Liver (tissue), 10 donors: ENCODE measurements at places on chromosomes 1 and 21. TPM values are rescaled to one million over a fixed set of nuclear protein-coding genes. Genes with fewer than 3 reads are reported as not detected.

The PGBD5 gene
- polyA plus RNA-seq: 5.4 TPM

The CFAP107 gene
- polyA plus RNA-seq: not detected

The NPPB gene
- not detected for polyA plus RNA-seq

The MAP3K7CL gene
- 1.4 TPM for polyA plus RNA-seq

The RXRG gene
- polyA plus RNA-seq: 0.12 TPM

The KDF1 gene
- polyA plus RNA-seq: 2.2 TPM

The LCE3D gene
- polyA plus RNA-seq: not detected

The AADACL4 gene
- polyA plus RNA-seq: not detected

The DLGAP3 gene
- 0.08 TPM for polyA plus RNA-seq

GRCh38 chr1:181014477-181015250 lies 8.0 kb downstream of the STX6 start:
- DNase-seq: no peak
- no peak overlapping the region for H3K4me3 ChIP-seq
- H3K27ac ChIP-seq: no peak overlapping the region
- no peaks in the 10 kb centered on the region for H3K4me1 ChIP-seq
- H3K36me3 ChIP-seq: no peaks in the 10 kb centered on the region

DNA sequence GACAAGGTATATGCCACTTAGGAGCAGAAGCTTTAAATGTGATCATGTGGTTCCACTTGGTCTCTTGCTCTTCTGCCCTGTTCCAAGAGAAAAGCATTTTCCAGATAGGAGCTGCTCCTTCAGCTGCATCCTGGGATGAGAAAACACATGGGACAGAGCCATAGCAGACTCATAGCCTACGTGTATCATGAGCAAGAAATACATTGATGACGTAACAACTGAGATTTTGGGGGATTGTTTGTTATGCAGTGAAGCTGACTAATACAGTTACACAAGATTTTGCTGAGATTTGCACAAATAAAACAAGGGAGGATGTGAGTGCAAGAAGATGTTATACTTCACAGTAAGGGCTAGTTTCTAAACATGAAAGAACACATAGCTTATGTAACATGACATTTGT lies 36.0 kb upstream of the IRF2BP2 start:
- H3K27me3 ChIP-seq: no peaks in the 10 kb centered on the region
- peak overlapping the region; percentile 81 for H3K27ac ChIP-seq
- DNase-seq: no peak
- no peaks in the 10 kb centered on the region for H3K36me3 ChIP-seq
- H3K4me1 ChIP-seq: peaks cover 7% of the 10 kb centered on the region
- H3K4me3 ChIP-seq: no peak overlapping the region

GRCh38 chr1:221718381-221719277 lies 23.3 kb downstream of the DUSP10 start:
- H3K4me3 ChIP-seq: no peak overlapping the region
- H3K27me3 ChIP-seq: no peaks in the 10 kb centered on the region
- peak overlapping the region; percentile 66 for H3K27ac ChIP-seq

- H3K27ac ChIP-seq: no peak overlapping the region
- H3K27me3 ChIP-seq: no peaks in the 10 kb centered on the region
- no peak for DNase-seq
- H3K4me1 ChIP-seq: no peaks in the 10 kb centered on the region
Measured at GRCh38 chr1:222181191-222181590, 366.7 kb downstream of the HHIPL2 start.

DNA sequence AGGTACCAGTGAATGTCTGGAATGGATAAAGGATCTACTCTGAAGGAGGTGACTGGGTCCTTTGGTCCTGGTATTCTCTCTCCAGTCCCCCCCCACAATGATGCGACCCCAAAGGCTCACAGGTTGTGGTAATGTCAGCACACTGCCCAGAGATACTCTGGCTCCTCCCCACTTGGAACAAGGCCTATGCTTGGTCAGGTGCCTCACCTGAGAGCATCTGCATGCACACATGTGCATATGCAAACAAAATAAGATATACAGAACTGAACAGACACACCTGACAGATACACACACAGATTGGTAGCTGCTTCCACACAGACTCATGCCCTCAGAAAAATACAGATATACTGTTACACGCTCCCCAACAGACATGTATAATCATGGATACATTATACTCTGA lies 33.5 kb downstream of the DMAP1 start:
- no peak overlapping the region for H3K4me3 ChIP-seq
- H3K27me3 ChIP-seq: no peaks in the 10 kb centered on the region
- H3K27ac ChIP-seq: no peak overlapping the region
- DNase-seq: no peak

GRCh38 chr1:211309617-211310016 lies 17.0 kb upstream of the TRAF5 start:
- no peak overlapping the region for H3K4me3 ChIP-seq
- no peaks in the 10 kb centered on the region for H3K27me3 ChIP-seq
- H3K36me3 ChIP-seq: peaks cover 49% of the 10 kb centered on the region
- H3K27ac ChIP-seq: no peak overlapping the region
- H3K4me1 ChIP-seq: no peaks in the 10 kb centered on the region

GRCh38 chr1:201184307-201185122 lies 6.1 kb upstream of the IGFN1 start:
- no peak overlapping the region for H3K4me3 ChIP-seq
- DNase-seq: no peak
- no peaks in the 10 kb centered on the region for H3K27me3 ChIP-seq
- no peaks in the 10 kb centered on the region for H3K36me3 ChIP-seq

- no peak for DNase-seq
- H3K4me3 ChIP-seq: no peak overlapping the region
- no peak overlapping the region for H3K27ac ChIP-seq
- no peaks in the 10 kb centered on the region for H3K36me3 ChIP-seq
Measured at GRCh38 chr21:34126691-34127090, 53.3 kb downstream of the MRPS6 start.

DNA sequence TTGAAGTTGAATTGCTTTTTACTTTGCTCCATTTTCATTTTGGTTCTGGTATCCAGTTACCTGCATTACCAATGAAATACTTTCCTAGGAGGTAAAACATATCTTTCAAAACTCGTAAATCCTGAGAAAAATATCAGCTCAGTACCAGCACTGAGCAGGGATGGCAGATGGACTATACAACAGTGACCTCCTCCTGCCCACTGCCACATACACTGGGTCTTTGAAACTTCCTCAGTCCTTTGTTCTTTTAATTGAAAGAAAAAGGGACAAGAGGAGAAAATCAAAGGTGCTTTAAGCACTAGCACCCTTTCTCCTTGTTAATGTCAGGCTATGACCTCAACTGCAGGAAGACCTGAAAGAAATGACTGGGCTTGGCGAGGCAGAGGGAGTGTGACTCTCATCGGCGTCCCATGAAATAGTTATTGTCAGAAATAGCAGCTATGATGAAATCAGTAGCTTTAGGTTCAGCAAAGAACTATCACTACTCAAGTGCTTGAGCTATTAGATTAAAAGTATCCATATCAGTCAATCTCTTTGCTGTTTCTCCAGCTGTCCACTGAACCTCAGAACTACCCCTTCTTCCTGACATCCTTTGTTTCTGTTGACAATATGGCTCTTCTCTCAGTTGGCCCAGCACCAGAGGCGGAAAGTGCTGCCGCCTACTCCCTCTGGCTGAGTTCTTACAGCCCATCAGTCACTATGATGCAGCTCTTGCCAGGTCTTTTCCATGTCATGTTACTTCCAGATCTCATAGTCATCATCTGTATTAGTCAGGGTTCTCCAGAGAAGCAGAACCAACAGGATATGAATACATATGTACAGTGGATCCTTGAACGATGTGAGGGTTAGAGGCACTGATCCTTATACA lies 207.0 kb upstream of the MAP1LC3C start:
- H3K27ac ChIP-seq: no peak overlapping the region
- H3K36me3 ChIP-seq: no peaks in the 10 kb centered on the region
- H3K4me3 ChIP-seq: no peak overlapping the region
- H3K4me1 ChIP-seq: no peaks in the 10 kb centered on the region
- H3K27me3 ChIP-seq: peaks cover 5% of the 10 kb centered on the region

GRCh38 chr1:183097438-183098051 lies 74.3 kb downstream of the LAMC1 start:
- H3K27me3 ChIP-seq: no peaks in the 10 kb centered on the region
- no peaks in the 10 kb centered on the region for H3K36me3 ChIP-seq
- no peak for DNase-seq
- no peaks in the 10 kb centered on the region for H3K4me1 ChIP-seq
- no peak overlapping the region for H3K4me3 ChIP-seq

GRCh38 chr1:205826016-205826806 lies 13.2 kb upstream of the SLC41A1 start:
- DNase-seq: no peak
- H3K4me1 ChIP-seq: no peaks in the 10 kb centered on the region
- H3K4me3 ChIP-seq: no peak overlapping the region
- no peaks in the 10 kb centered on the region for H3K36me3 ChIP-seq

GRCh38 chr1:175951627-175952026 lies 208.2 kb upstream of the TNR start:
- H3K4me1 ChIP-seq: no peaks in the 10 kb centered on the region
- H3K4me3 ChIP-seq: no peak overlapping the region
- H3K27ac ChIP-seq: no peak overlapping the region
- H3K27me3 ChIP-seq: no peaks in the 10 kb centered on the region

DNA sequence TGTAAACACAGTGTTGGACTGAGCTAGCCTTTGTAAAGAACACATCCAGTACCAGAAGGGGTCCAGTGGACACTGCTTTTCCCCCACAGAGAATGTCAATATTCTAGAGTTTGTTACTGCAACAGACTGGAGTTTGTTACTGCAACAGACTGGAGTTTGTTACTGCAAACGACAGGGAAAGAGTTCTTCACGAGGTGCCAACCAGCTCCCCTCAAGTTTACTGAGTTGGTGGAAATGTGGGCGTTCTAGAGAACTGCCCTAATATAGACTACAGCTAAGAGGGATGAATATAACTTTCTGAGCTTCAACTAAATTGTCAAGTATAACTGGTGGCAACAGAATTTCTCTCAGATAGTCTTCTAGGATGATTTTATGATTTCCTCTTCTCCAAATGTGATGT lies 73.8 kb upstream of the NEK2 start:
- DNase-seq: no peak
- H3K27me3 ChIP-seq: no peaks in the 10 kb centered on the region
- no peak overlapping the region for H3K4me3 ChIP-seq
- no peaks in the 10 kb centered on the region for H3K4me1 ChIP-seq
- H3K36me3 ChIP-seq: peaks cover 47% of the 10 kb centered on the region

DNA sequence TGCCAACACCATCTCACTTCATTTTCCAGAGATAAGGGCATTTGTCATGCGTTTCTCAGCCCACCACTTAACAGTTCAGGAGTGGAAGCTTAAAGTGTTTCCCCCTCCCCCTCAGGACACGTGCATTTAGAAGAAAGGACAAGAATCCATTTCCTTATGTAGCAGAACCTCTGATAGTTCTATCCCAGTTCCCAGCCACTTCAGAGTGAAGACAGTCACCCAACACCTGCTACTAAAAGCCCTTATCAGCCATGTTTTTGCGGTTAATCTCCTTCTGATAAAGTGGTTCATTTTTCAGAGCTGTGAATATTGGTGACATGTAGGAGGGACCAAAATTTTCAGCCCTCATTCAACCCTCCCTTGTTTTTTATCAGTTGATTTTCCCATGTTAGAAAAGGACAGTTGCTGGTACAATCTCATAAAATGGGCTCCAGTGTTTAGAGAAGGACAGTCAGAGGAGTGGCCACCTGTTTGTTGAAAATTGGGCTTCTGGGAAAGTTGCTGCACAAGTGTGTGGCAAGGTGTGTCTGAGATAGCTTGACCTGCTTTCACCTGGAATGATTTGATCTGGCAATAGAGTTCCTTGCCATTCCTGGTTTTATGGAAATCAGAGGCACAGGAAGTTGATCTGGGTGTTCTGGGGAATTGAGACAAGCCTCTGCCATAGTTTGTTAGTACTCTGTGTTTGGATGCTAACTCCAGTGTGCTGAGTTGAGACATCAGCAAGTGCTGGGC lies 114.0 kb downstream of the PPP1R12B start:
- no peak overlapping the region for H3K4me3 ChIP-seq
- H3K27me3 ChIP-seq: no peaks in the 10 kb centered on the region

DNA sequence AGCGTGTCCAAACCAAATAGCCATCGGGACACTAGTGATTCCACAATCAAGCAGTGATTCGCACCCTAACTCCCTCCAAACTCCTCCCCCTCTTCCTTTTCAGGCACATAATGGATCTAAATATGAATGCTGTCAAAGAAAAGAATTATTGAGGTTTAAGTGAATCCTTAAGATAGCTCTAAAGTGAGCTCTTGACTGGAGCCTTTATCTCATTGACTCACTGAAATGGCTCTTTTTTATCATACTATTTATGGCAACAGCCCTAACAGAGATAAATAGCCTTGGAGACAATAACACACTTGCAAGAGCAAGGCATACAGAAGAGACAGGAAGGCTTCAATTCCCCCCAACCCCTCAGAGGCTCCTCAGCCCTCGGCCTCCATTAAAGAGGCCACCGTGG lies 143.3 kb downstream of the PLXNA2 start:
- no peak overlapping the region for H3K27ac ChIP-seq
- no peaks in the 10 kb centered on the region for H3K27me3 ChIP-seq
- H3K4me1 ChIP-seq: peaks cover 20% of the 10 kb centered on the region
- no peak for DNase-seq
- H3K36me3 ChIP-seq: no peaks in the 10 kb centered on the region
- H3K4me3 ChIP-seq: no peak overlapping the region

- no peak overlapping the region for H3K27ac ChIP-seq
- H3K27me3 ChIP-seq: no peaks in the 10 kb centered on the region
- no peak for DNase-seq
- H3K4me1 ChIP-seq: no peaks in the 10 kb centered on the region
- H3K4me3 ChIP-seq: no peak overlapping the region
Measured at GRCh38 chr1:93779540-93780165, 98.0 kb upstream of the BCAR3 start.

DNA sequence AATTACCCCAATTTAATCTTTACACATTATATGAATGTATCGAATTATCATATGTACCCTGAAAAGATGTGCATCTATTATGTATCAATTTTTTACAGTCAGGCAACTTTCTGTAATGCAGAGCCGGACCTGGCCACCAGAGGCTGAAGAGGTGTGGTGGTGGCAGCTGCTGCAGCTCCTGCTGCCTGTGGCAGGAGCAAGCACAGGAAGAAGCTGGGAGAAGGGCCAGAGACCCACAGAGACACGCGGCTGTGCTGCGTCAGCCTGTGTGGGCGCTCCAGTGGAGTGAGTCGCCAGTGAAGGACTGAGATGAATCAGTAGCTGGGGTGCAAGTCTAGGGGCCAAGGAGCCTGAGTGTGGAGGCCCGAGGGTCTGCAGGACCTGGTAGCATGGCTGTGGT lies 74.3 kb upstream of the COG2 start:
- no peaks in the 10 kb centered on the region for H3K36me3 ChIP-seq
- no peak overlapping the region for H3K27ac ChIP-seq
- no peaks in the 10 kb centered on the region for H3K4me1 ChIP-seq
- no peak overlapping the region for H3K4me3 ChIP-seq
- no peak for DNase-seq

DNA sequence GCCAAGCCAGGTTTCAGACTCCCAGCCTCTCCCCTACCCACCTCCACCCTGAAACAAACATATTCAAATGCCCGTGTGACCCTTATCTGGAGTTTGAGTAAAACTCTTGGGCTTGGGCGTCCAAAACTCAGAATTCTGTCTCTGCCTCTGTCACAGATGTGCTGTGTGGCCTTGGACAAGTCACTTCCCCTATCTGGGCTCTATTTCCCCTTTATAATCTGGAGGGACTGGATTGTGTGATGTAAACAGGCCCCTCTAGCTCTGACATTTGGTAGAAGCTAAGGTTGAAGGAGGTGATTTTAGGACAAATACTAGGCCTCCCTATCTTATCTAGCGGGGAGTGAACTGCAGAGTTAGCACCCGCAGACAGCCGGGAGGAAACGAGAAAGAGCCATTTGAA lies 67.5 kb downstream of the IGSF21 start:
- H3K4me1 ChIP-seq: no peaks in the 10 kb centered on the region
- no peak overlapping the region for H3K4me3 ChIP-seq
- H3K36me3 ChIP-seq: no peaks in the 10 kb centered on the region
- no peaks in the 10 kb centered on the region for H3K27me3 ChIP-seq
- no peak overlapping the region for H3K27ac ChIP-seq
